NCI-H187 treated with DMSO at 0.1 percent for 48 hours (cell line): ENCODE measurements at places on chromosomes 12 and 14.

DNA sequence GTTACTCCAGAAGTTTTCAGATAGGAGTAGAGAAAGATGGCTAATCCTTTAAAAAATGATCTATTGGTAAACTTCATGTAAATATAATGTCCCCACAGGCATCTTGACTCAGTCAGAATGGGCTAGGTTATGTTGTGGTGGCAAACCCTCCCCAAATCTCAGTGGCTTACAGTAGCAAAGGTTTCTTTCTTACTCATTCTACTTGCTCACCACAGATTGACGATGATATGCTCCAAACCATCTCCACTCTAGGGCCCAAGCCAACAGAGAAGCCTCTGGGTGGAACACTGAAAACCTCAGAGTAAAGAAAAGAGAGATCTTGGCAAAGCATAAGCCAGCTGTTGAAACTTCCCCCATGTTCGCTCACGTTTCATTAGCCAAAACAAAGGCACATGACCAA, 146.4 kb downstream of the EMP1 start:
- DNase-seq: no peak

DNA sequence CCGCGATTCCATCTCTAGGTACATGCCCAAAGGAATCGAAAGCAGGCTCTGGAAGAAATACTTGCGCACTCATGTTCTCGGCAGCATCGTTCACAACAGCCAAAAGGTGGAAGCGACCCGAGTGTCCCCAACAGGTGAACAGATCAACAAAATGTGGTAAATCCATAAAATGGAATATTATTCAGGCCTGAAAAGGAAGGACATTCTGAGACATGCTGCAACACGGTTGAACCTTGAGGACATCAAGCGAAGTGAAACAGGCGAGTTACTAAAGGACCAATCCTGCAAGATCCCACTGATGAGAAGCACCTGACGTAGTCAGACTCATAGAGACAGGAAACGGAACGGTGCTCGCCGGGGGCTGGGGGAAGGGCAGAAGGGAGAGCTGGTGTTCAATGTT, 17.5 kb upstream of the DIO3 start:
- DNase-seq: no peak

- DNase-seq: no peak
Measured at GRCh38 chr12:88985011-88985410, 367.3 kb downstream of the DUSP6 start.

DNA sequence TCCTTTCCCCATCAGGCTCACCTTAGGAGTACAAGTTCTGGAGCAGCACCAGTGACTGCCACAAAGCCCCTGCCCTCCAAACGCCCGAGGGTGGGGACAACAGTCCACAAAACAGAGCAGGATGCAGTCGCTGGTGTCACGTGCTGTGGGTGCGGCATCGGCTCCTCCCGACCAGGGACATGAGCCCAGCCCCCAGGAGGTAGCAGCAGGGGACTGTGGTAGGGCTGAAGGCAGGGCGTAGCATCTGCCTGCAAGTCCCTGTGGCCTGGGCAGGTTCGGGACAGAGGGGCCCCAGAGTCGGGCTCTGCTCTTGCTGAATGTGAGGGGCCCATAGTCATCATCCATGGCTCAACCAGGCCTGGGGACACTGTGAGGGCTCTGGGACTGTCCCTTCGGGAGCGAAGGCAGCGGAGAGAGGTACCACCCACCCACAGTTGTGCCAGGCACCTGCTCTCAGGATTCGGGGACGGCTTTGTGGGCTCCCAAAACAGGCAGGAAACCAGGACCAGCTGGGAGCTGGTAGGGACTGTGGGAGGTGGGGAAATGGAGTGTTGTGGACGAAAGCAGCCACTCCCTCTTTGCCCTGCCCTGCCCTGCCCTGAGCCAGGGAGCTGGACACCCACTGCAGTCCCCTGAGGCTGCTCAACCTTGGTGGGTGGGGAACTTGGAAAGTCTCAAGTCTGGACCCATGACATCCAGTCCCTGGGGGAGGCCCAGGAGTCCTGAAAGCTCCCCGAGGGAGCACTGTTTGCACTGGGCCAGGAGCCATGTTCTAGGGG, 30.7 kb downstream of the FBRSL1 start:
- DNase-seq: no peak

GRCh38 chr14:52268279-52269061, 972 bp downstream of the PTGDR start:
- no peak for DNase-seq

GRCh38 chr14:91249841-91250616, 5.5 kb upstream of the GPR68 start:
- no peak for DNase-seq

DNA sequence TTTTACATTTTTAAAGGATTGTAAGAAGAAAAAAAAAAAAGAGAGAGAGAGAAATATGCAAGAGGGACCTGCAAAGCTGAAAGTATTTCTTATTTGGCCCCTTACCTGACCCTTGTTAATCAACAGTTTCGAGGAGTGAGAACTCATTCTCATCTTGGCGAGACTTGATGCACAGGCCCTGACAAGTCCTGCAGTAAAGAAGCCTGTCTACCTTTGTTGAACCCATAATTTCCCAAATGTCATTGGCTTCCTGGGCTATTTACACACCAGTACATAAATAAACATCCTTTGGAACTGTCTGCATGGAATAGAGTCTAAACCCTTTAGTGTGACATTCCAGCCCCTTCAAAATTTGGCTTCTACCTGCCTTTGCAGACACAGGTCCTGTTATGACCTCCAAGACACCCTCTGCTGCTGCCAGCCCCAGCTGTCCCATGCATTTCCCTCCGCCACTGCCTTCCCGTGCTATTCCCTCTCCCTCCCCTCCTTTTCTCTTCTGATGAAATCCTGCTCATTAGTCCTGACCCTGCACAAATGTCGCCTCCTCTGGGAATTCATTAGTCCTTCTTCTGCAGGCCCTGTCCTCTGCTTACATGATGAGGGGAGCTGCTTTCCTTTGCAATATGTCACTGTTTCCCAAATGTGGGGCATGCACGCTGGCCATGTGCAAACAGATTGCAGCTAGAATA, 35.1 kb downstream of the MYL2 start:
- DNase-seq: no peak

GRCh38 chr14:75323571-75323970, 44.9 kb downstream of the FOS start:
- no peak for DNase-seq

GRCh38 chr14:93929048-93929535, 1.9 kb downstream of the FAM181A start:
- no peak for DNase-seq

GRCh38 chr12:53499266-53500141, at the start of gene MAP3K12:
Gene MAP3K12 (minus strand): TSS chr12:53499458. CDS start chr12:53487391, 12,067 bp downstream.
- DNase-seq: no peak

DNA sequence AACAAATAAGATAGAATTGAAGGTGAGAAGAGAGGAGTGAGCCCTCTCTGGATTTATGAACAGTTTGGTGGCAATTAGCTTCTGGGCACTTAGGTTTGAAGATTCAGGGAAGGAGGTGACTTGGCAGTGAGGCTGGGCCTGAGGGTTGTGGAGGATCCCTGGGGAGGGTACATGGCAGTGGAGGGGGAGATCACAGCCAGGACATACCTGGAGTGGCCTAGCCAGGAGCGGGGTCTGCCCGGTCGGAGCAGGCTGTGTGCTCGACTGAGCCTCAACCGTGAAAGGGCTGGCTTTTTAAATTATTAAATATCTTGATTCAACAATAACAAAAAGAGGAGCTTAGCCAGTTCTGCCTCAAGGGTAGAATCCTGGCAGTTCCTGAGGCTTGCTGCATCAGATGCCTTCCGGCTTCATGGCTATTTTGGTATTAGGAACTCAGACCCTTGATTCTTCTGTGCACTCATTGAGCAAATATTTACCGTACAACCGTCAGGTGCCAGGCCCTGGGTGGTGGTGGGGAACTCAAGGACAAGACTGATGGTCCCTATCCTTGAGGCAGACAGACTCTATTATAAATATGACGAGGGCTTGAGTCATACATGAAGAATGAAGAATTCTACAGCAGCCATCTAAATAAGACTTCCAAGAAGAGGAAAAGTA, 73.4 kb downstream of the SPTB start:
- no peak for DNase-seq

GRCh38 chr14:19878029-19878642, 3.2 kb downstream of the OR4K2 start:
- DNase-seq: no peak

- no peak for DNase-seq
Measured at GRCh38 chr12:51185171-51185717, 12.3 kb upstream of the TFCP2 start.

DNA sequence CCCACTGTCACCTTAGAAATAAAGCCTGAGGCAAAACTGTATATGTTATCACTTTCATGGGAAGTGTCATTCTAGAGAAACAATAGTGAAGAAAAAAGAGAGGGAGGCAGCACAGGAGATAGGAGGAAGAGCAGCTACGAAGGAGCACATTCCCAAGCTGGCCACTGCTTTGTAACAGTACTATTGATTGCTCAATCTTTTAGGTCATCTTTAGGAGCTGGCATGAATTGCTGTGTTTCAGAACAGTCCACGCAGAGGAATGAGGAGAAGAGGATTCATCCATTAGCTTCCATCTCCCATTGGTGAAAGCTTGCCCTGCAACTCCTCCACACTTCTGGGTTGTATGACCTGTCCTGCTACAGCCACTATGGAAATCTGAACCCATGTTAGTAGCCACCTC, 372.5 kb upstream of the DDHD1 start:
- no peak for DNase-seq

GRCh38 chr12:43159506-43159905, 392.5 kb downstream of the ADAMTS20 start:
- DNase-seq: no peak

DNA sequence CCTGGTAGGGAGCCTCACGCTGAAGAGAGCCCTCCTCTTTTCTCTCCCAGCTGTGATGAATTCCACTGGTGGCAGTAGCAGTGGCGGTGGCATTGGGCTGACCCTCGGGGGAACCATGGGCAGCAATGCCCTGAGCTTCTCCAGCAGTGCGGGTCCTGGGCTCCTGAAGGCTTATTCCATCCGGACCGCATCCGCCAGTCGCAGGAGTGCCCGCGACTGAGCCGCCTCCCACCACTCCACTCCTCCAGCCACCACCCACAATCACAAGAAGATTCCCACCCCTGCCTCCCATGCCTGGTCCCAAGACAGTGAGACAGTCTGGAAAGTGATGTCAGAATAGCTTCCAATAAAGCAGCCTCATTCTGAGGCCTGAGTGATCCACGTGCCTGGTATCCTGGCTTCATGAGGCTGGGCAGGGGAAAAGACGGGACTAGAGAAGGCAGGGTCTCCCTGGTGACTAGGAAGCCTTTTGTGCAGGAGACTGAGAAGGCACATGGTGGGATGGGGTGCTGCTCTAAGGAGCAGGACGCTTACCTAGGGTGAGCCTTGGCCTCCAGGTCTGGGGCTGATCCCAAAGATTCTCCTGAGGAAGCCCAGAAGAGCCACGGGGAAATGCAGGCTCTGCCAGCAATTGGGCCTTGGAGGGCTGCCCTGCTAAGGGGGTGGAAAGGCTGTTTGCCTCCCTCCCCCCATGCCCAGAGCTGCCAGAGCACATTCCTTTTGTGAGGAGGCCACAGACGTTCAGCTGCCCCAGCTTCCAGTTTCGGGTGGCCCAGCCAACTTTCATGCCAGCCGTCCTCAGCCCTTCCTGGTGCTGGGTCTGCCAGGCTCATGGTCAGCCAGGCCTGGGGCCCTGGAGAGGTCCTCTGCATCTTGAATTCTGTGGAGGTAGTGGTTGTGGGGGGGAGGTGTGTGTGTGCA, 15.8 kb downstream of the KRT7 start:
- no peak for DNase-seq

DNA sequence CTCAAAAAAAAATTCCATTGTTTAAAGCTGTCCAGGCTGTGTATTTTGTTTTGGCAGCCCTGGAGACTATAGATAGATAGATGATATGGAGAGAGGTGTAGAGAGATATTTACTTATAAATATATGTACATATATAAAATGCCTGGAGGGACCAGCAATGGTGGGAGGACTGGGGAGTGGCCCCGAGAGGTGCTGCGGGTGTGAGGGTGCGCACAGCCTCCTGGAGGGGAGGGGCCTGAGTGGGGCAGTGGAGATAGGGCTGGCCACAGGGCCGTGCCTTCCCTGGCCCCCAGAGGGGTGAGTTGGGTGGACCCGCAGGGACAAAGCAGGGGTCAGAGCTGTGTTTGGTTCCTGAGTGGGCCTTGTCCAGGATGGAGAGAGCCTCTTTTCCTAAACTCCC, 6.5 kb downstream of the ADSS1 start:
- no peak for DNase-seq

DNA sequence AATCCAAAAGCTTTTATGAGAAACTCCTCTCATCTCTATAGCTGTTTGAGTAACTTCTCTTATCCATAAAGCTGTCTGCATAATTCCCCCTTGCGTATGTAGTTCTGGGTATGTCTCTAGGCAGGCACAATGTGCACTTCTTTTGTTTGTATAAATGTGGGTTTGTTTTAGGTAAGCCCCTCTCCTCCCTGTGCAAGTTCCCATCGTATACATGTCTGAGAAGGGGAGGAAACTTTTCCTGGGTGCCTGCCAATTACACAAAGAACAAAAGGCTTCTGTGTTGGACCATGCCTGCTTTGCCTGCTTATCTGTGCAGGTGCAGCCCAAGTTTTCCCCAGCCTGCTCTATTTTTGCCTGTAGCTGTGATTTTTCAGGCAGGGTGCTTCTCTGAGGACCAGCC, 96.7 kb downstream of the CCER1 start:
- DNase-seq: no peak

GRCh38 chr12:24480766-24481449, 468.0 kb downstream of the BCAT1 start:
- no peak for DNase-seq

GRCh38 chr14:99387880-99388279, 92.8 kb downstream of the SETD3 start:
- DNase-seq: no peak

DNA sequence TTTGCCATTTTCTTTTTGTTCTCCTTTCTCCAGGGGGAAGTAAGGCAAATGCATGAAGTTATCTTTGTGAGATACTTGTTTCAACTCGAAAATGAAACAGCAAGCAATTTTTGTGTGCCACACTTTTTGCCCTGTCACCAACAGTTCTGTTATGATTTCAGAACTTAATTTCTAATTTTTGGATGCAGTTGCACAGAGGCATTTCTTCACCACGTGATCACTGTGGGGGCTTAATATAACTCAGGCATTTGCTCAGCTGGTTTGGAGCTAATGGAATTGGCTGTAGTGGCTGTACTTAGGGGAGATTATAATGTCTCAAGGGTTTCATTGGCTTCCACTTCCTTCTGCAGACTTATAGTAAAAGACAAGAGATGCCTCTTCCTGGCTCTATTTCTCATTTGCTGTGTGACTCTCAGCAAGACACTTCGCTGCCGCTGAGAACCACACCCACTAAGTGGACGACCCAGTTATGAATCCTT, 452.4 kb downstream of the RAD51B start:
- DNase-seq: no peak

DNA sequence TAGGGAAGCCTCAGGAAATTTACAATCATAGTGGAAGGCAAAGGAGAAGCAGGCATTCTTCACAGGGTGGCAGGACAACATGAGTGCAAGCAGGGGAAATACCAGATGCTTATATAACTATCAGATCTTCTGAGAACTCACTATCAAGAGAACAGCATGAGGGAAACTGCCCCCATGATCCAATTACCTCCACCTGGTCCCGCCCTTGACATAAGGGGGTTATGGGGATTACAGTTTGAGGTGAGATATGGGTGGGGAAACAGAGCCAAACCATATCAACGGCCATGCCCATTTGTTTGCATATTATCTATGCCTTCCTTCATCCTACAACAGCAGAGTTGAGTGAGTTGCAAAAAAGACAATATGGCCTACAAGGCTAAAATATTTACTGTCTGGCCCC, 140.2 kb upstream of the CCDC196 start:
- no peak for DNase-seq

- no peak for DNase-seq
Measured at GRCh38 chr14:20002319-20002718, 356 bp downstream of the OR4Q2 start.

- DNase-seq: no peak
Measured at GRCh38 chr14:54230645-54231044, 166.2 kb upstream of the CDKN3 start.
